ENCODE measurements at places on chromosomes 5 and 9.

- DNase-seq = no peak
Observed at GRCh38 chr5:7425830-7426229, 29.9 kb downstream of the ADCY2 start.

DNA sequence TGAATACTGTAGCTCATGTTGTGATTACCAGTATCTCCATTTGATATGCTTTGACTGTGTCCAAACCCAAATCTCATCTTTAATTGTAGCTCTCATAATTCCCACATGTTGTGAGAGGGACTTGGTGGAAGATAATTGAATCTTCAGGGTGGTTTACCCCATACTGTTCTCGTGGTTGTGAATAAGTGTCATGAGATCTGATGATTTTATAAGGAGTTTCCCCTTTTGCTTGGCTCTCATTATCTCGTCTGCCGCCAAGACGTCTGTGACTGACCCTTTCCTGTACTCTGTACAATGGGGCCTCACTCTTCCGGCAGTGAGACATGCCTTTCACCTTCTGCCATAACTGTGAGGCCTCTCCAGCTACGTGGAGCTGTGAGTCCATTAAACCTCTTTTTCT, 59.3 kb downstream of the TRIO start:
- DNase-seq = no peak

DNA sequence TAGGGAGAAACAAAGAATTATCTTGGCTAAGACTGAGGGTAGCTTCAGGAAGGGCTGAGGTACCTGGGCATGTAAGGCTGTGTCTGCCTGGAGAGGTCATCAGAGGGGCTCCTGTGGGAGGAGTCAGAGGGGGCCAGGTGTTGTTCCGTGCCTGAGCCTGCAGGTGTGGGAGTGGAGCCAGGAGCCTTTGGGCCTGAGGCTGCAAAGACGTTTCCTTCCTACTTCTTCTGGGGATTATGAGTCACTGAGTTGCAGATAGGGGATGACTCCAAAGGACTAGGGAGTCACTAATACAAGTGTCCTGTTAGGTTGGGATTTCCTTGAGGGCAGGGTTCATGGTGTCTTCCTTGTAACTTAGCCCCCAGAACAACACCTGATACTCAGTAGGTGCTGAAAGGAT, 391.1 kb downstream of the ARHGEF28 start:
- no peak for DNase-seq

GRCh38 chr9:114525513-114525912, 20.2 kb upstream of the WHRN start:
- no peak for DNase-seq

DNA sequence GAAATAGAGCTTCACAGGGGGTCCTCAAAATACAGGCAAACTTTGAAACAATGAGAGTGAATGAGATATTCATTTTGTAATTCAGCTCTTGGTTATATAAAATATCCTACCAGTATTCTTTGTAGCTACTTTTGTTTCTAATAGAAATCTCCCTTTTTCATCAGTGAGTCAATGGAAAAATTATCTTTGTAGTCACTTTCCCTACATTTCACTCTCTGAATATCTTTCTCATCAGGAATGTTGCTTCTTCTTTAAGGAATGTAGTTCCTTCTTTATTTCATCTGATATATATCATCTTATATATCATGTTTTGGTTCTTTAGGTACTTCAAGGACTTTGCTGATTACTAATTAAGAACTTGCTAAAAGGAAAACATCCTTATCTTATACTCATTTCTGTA, 280.3 kb upstream of the NUDT12 start:
- no peak for DNase-seq

DNA sequence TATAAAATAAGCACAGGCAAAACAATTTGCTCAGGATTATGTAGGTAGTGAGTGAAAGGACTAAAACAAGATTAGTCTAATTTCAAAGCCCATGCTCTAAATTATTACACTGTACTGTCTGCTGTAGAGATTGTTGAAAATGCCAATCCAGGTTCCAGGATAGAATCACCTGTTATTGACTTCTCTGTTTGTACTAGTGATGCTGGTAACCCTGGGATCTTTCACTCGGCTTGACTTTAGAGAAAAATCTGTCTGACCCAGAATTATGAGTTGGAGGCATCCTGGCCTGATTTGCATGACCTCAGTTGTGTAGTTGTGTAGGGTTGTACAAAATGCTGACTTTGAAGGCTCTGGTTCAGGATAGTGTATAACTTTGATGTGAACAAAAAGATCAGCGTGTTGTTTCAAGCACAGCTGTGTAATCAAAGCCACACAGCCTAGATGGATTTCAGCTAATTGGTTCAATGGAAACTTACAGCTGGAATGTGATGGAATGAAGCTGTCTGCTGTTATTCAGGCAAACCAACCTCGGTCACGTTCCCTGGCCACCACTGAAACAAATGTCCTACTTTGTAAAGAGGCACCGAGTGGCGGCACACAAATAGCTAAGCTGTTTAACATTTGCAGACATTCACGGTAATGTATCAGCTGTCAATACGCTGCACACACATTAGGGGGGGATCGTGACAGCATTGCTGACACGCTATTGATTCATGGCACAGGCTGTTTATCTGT, 340.3 kb downstream of the KCTD16 start:
- DNase-seq = no peak

DNA sequence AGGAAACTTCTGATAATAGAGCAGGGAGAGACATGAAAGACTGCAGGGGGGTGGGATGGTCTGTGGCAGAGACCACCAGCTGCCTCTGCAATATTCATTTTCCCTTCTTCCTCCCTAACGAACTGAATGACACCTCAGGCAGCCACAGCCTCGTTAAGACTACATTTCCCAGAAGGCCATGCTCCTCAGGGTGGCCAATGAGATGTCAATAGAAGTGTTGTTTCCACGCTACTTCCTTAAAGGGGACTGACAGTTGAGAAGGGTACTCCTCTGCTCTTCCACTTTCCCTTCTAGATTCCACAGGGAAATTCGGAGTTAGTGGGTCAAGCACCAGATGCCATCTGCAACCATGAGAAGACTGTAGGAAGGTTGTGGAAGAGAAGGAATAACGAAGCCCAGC, 52.0 kb upstream of the DAPK1 start:
- DNase-seq = no peak

DNA sequence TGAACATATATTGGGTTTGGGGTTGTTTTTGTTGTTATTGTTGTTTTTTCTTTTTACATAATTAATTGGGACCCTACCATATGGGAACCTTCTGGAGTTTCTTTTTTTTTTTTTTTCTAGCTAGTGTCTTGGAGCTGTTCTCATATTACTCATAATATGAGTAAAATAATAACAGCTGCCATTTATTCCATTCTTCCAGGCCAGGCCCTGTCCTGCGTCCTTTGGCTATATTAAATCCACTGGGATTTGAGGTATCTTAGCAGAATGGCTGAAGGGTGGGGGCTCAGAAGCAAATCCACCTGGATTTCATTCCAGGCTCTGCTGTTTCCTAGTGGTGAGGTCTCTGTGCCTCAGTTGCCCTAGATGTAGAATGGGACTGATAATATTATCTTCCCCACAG, 47.2 kb upstream of the RPL26L1 start:
- DNase-seq = no peak

DNA sequence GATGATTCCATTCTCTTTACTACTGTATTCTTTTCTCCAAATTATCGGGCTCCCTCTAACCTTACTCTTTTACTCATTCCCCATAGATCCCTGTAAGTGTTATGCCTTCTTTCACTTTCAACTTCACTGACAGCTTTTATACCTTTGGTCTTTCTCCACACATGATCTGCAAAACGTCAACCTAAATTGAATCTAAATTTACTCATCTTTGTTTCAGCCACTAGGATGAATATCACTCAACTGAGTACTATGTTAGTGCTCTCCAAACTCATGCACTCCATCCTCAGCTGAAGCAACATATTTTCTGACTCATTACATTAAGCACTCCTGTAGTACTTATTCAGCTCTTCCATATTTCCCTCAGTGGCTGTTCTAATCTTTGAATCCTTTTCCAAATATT, 133.4 kb downstream of the ADAMTS19 start:
- DNase-seq = no peak

DNA sequence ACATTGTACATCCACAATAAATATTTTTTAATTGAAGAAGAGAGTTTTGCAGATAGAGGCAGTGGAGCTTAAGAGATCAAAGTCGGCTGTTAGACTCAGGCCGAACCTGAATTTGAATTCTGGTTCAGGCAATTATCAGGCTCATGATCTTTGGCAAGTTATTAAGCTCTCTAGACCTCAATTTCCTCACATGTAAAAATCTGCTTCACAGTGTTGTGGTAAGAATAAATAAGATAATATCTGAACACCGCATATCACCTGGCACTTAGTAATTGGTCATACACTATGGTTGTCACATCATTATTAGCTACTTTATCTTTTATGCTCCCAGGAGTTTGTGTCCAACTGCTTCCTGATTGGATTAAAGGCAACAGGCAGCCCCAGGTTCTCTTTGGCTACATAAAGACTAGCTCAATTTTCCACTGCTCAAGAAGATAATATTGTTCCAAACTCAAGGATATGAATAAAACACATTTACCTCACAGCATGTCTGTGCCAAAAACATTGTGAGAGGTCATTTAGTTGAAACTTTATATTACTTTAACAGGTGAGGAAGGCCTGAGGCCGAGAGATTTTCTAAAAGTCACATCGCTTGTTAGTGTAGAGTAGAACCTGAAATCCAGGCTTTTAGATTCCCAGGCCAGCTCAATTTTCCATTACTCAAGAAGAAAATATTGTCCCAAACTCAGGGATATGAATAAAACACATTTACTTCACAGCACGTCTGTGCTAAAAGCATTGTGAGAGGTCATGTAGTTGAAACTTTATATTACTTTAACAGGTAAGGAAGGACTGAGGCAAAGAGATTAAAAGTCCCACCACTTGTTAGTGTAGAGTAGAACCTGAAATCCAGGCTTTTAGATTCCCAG, 289.2 kb upstream of the PTGER4 start:
- DNase-seq = no peak

GRCh38 chr5:39466846-39467245, 42.1 kb upstream of the DAB2 start:
- no peak for DNase-seq

DNA sequence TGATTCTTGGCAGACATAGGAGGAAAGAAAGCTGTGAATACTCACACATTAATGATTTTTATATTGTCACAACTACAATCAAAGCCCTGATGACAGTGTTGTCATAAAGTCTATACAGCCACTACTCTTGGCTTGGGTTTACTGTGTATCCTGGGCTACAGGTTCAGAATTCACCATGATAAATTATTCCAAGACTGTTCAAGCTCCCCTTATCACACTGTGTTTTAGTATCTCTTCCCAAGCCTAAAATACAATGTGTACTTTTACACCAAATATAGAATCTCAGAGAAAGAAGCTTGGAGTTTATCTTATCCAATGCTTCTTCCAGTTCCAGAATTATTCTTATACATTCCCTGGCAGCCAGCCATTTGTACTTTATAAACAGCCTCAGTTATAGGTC, 127.7 kb upstream of the PPP1R2B start:
- DNase-seq = no peak

DNA sequence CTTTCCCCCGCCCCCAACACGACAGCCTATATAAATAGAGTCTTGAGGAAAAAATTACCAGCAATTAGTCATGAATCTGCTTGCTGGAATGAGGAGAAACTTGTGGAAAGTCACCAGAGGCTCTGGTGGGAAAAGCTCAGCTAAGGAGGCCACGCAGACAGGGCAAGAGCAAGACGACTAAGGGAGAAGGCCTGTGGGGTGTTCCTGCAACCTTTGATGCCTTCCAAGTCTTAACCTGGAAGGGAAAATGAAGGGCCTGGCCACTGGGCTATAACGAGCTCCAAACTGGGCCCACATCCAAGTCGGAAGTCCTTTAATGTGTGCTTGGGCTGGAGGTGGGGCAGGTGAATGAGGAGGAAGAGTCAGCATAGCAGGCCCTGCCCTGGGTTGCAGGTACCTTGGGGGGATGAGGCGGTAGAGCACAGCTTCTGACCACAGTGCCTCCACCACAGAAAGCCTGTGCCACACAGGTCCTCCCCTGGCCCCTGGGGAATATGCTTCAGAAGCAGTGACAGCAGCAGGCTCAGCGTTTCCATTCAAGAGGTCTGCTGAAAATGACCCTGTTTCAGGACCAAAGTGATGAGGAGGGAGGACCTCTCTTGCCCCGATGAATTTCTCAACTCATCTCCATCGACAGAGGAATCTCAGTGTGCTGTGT, 92.8 kb upstream of the LRRTM2 start:
- DNase-seq = no peak

DNA sequence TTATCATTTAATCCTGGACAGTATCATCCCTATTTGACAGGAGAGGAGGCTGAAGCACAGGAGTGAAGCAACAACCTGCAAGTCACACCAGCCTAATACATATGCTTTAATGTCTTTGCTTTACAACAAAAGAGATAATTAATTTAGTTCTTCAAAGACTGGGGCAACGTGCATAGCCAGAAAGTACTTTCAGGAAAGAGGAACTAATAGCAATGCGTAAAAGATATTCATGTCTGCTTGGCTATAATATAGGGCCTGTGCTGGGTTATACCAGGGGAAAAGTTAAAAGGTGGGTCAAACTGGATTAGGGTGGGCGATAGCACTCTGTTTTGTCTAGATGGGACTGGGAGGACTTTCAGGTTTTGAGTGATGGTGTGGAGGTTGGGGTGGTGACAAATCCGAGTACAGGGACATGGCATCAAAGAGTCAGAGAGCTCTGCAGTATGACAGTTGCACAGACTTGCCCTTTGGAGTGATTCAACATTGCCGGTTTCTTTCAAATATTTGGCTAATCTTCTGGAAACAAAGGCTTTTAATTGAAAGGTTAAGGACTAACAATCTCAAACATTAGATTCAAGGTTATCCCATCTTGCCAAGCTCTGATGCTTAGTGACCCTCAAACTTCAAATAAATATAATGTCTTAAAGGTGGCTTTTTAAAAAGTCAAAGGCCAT, 11.9 kb downstream of the DAB2 start:
- no peak for DNase-seq

Measured in activated CD4-positive, alpha-beta T cell treated with anti-CD3 and anti-CD28 coated beads for 4 hours (primary cell).